ENCODE measurements at places on chromosomes 6 and 20.

DNA sequence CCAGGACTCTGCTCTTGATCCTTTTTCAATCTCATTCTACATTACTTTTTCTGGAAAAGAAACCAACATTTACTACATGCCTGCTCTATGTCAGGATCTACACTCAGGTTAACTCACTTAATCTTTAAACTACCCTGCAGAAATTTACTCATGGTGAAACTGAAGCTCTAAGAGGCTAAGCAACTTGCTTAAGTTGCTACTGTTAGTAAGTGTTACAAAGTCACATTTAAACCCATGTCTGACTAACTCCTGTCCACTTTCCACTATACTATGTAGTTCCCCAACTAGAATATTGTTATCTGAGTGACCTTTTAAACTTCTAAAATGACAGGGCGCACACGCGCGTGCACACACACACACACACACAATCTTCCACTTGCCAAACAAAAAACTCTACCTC is 5.0 kb downstream of the CEP162 start:
- no peak for DNase-seq

GRCh38 chr6:120077489-120077888 is 727.9 kb upstream of the MAN1A1 start:
- no peak for DNase-seq

DNA sequence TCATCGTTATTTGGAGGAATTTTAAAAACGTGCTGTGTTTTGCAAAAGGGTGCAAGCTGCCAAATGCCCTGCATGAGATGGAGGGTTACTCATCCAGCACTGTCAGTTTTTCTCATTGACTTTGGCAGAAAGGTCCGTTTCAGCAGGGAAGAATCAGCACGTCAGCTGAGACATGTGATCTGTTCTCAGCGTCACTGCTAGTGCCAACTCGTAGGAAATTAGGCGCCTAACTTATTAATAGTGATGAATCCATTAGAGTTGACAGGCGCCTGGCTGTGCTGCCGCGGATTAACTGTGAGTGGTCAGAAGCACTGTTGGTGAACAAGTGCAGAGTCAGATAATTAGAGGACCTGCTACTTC is 175.5 kb upstream of the FOXQ1 start:
- no peak for DNase-seq

GRCh38 chr6:140604786-140605185 is 1230.3 kb upstream of the CITED2 start:
- DNase-seq: no peak

DNA sequence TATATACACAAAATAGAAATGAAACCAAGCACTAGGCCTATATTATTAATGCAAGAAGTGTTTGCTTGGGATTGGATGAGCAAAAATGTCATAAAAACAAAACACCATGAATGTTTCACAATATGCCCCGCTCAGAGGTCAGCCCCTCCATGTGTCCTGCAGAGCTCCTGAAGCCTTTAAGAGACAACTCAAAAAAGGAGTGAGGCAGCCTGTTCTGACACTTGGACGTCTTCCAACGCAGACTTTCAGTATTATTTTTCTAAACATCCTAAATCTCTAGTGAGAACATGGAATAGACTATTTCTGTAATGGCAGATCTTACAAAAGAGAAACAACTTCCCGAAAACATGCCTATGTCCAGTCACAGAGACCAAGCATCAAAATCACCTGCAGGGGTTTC is 322.6 kb downstream of the PRKN start:
- DNase-seq: no peak

- DNase-seq: no peak
Observed at GRCh38 chr20:52379723-52380336, 188.3 kb upstream of the ZFP64 start.

DNA sequence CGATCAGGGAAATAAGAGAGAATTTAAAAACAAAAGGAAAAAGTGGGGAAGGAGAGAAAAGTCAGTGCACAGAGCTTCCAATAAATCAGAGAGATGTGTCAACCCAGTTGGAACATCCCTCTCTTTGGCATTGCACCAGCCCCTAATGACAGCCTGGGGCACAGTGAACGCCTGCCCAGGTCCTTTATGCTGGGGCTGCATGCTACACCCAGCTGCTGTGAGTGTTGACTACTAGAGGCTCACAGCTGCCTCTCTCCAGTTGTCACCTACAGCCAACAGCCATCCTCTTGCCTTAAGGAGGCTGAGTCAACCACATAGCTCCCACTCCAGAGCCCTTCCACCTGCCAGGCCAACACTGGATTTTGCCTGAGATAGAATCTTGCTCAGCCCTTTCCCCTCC is 19.0 kb downstream of the OR2H2 start:
- no peak for DNase-seq

GRCh38 chr20:60490217-60491050 is 532.2 kb downstream of the CDH26 start:
- DNase-seq: no peak

DNA sequence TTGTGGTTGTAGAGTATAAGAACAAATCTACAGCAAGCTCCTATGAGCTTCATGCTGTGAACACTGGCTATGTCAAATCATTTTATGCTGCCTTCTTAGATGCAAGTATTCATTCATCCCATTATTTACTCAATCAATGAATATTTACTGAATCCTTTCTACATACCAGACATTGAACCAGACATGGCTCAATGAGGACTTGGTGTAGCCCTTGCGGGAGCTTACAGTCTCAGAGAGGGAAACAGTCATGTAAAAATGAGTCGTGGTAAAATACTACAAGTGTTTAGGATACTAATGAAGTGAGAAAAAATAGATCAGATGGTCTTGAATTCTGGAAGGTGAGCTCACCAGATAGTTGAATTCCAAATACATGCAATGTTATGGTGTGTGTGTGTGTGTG is 44.8 kb upstream of the ENPP1 start:
- DNase-seq: no peak

DNA sequence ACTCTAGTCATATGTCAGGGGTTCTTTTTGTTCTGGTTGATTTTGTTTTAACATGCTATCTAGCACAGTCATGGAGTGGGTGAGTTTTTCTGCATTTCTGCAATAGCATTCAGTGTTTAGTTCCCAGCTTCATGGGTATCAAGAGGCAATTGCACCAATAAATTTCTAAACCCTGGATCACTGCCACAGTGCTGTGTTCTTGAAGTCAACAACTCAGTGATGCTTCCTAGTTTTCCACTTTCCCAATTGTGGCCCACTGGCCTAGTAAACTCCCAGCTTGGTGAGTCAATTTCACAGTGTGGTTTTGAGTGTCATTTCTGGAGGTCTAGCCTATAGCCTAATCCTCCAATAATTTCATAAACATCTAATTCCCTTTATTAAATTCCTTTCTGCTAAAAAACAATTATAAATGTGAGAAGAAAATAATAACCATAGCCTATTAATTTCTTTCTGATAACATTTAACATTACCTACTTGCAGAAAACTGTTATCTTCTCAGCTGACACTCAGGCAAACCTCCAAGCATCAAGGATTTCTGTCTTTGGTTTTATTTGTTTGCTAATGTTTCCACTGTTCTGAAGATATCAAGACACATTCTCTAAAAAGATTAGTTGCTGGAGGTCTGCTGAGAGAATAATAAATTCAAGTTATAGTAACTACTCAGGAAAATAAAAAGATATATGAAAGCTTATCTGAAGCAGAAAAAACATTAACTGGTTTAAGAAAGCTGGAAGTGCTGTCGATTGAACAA is 89.9 kb downstream of the PDE7B start:
- no peak for DNase-seq

- no peak for DNase-seq
Observed at GRCh38 chr6:155132617-155133016, 131.2 kb upstream of the CLDN20 start.

DNA sequence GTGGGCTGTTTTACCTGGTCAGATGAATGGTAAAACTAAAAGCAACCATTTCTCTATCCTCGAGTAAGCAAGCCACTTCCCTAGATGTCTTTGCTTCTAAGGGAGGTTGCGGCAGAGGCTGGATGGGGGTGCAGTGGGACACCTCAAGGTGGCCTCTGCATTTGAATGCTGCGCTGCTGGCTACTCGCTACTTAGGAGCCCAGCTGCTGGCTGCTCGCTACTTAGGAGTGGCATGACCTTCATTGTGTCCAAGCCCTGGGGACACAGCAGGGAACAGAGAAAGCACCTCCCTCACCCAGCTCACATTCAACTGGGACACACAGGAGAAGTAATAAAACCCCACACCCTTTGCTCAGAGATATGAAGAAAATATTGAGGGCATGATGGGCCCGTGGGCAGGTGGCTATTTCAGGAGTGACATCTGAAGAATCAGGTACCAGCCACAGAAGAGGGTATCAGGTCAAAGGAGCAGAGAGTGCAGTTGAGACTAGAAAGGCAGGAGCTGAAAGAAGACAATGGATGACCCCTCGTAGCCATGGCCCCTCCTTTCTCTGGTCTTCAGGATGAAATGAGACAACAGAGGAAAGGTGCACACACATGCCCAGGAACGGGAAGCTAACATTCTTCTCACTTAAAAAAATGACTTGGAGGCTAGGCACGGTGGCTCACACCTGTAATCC is 149.4 kb downstream of the ZMYND8 start:
- no peak for DNase-seq

DNA sequence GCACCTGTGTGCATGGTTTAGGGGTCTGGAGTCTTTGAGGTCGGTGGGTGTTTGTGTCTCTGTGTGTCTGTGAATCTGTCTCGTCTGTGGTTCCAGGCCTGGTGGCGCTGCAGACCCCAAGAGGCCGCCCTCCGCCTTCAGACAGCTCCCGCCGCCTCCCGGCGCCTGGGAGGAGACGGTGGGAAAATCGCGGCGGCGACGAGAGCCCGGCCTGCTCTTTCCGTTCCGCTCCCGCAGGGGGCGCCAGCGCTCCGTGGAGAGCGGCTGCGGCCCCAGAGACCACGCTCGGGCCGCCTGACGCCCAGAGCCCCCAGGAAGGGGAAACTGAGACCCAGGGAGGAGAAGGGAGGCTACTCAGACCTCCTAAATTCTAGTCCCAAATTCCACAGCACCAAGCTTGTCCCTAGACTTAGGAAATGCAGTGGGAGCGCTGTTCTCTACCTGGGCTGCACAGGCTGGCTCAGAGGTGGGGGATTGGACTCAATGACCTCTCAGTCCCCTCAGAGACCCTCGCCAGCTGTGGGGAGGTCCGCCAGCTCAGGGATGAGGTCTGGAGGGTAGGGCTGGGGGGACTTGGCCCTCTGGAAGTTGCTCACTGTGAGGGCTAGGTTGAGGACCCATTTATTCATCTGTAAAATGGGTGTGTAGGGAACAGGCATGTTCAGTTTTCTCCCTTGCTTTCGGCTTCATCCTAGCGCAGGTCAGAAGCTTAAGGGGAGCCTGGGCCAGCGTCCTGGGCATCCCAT is 36.9 kb upstream of the BLCAP start:
- DNase-seq: peak; percentile 65

GRCh38 chr6:106053484-106054205 is 32.5 kb upstream of the PRDM1 start:
- no peak for DNase-seq
